A549 treated with CORT108297 at 1 μM for 4 hours (cell line): ENCODE measurements at places on chromosomes 11 and 22. TPM values are rescaled to one million over a fixed set of nuclear protein-coding genes. Genes with fewer than 3 reads are reported as not detected.

Gene FGF4
- total RNA-seq = not detected in 5 replicates

Gene KDM2A
- total RNA-seq = 43.2 to 50.1 TPM (median 46.9 TPM) in 5 replicates

Gene OR52I2
- total RNA-seq = not detected in 5 replicates

Gene TMEM151A
- 1.8 to 4.6 TPM (median 3.3 TPM) in 5 replicates for total RNA-seq

Gene OR4D5
- total RNA-seq = not detected in 5 replicates

Gene PHETA2
- not detected in 5 replicates for total RNA-seq

Gene PLAAT2
- total RNA-seq = 0.18 to 0.60 TPM (median 0.46 TPM) in 5 replicates

Gene GTSE1
- total RNA-seq = 29.8 to 36.2 TPM (median 33.5 TPM) in 5 replicates

Gene PRR5L
- 9.9 to 12.6 TPM (median 11.2 TPM) in 5 replicates for total RNA-seq

Gene SMTNL1
- total RNA-seq = not detected in 5 replicates

Gene USP2
- 0.33 to 0.53 TPM (median 0.42 TPM) in 5 replicates for total RNA-seq

Gene GGTLC2
- total RNA-seq = not detected in 5 replicates

Gene MS4A6A
- not detected in 5 replicates for total RNA-seq

Gene CHCHD10
- 73.8 to 194 TPM (median 186 TPM) in 5 replicates for total RNA-seq
